ENCODE measurements at places on chromosomes 6 and 20. TPM values are rescaled to one million over a fixed set of nuclear protein-coding genes. Genes with fewer than 3 reads are reported as not detected.

MAP1LC3A gene
- 23.0 TPM for polyA plus RNA-seq

DLK2 gene
- polyA plus RNA-seq = 1.9 TPM

BHLHE23 gene
- not detected for polyA plus RNA-seq

BMP2 gene
- 2.6 TPM for polyA plus RNA-seq

ADGRF4 gene
- polyA plus RNA-seq = not detected

TCFL5 gene
- polyA plus RNA-seq = 8.8 TPM
